Hindlimb muscle (tissue), 1 donor: ENCODE measurements at places on chromosomes 2 and 18. TPM values are rescaled to one million over a fixed set of nuclear protein-coding genes. Genes with fewer than 3 reads are reported as not detected.

The GREB1L gene
- polyA plus RNA-seq, result 7.9 TPM

The C18orf32 gene
- 11.9 TPM for polyA plus RNA-seq

The IL36G gene
- not detected for polyA plus RNA-seq

The ECEL1 gene
- polyA plus RNA-seq, result 0.39 TPM

The TRAK2 gene
- 23.6 TPM for polyA plus RNA-seq

The LCT gene
- not detected for polyA plus RNA-seq

The FBXO36 gene
- polyA plus RNA-seq, result 2.1 TPM

The MAL gene
- polyA plus RNA-seq, result 5.2 TPM

The SCYGR4 gene
- polyA plus RNA-seq, result not detected

The TACR1 gene
- 0.21 TPM for polyA plus RNA-seq

The SLC5A6 gene
- 18.6 TPM for polyA plus RNA-seq

The ERMN gene
- not detected for polyA plus RNA-seq

The SLC4A3 gene
- 12.8 TPM for polyA plus RNA-seq

The COPS7B gene
- polyA plus RNA-seq, result 39.0 TPM

The RPRM gene
- polyA plus RNA-seq, result 17.0 TPM

The PAPOLG gene
- polyA plus RNA-seq, result 13.1 TPM

The UGT1A3 gene
- not detected for polyA plus RNA-seq
